Ureter (tissue), 1 donor: ENCODE measurements at places on chromosomes 3 and 15.

DNA sequence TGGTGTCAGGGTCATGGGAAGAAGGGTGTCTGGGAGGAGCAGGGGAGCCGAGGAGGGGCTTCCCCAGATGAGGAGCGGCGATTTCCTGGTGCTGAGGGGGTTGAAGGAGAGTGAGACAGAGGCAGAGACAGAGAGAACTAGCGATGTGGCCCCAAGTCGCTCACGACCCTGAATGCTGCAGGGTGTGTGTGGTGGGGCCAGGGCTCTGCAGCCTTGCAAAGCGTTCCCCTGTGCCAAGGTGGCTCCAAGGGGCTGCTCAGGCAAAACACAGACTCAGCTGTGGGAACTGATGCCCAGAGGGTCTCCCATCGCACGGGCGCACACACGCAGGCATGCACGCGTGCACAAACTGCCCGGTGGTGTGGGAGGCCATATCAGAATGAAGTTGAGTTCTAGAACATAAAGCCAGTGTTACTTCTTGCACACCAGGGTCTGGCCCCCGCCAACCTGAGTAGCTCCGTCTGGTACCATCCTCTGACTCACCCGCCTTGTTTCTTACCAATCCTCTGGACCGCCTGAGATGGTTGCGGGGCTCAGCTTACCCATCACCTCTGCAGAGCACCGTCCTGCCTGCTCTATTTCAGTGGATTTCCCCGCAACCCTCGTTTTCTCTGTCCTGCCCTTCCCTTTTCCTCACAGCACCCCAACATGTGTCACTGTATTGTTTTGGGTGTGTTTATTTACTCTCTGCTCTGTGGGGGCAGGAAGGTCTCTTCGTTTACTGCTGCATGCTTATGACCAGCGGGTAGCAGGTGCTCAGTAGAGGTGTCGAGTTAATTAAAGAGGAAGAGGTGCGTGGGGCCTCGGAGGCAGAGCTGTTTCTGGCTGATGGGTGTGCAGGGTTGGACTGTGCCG, 4.5 kb downstream of the MELTF start:
- DNase-seq, result no peak

GRCh38 chr3:18057471-18058091, 315.1 kb upstream of the TBC1D5 start:
- DNase-seq, result no peak

GRCh38 chr15:44147636-44148035, 47.4 kb downstream of the FRMD5 start:
- no peak for DNase-seq

GRCh38 chr15:77627067-77627466, 5.6 kb downstream of the LINGO1 start:
- no peak for DNase-seq

DNA sequence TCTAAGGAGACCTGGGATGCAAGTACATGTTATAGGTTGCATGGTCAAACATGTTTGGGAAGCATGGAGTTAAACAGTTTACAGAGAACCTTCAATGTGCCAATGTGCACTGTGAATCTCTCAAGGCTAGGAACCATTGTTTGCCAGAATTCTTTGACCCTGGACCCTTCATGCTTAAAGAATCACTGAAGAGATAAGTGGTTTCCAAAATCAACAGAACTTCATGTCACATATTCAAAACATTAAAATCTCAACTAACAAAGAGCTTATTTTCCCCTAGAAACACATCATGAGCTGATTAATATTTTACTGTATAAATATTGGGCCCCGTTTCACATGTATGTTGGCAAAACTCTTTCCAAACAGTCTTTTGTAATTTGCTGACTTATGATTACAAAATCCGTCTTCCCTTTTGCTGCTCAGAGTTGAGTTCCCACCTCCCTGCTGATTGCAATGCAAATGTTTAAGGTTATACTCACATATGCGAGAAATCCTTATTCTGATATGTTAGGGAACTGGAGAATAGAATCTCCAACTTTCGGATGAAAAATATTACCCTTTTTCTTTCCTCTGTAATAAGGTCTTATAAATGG, 380.2 kb downstream of the DIPK2A start:
- DNase-seq, result no peak

DNA sequence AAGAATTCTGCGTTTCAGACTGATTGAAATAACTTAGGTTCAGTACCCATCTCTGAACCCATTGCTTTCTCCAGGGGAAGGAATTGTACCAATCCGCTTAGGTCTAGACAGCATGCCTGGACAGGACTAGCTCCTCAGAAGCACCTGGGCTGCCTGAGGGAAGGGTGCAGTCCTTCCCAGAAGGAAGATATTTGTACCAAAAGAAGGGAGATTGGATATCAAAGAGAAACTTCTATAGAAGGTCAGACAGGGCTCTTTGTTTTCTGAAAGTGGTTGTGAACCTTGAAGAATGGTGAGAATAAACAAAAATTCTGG, 133.8 kb upstream of the LRTM1 start:
- DNase-seq, result no peak

DNA sequence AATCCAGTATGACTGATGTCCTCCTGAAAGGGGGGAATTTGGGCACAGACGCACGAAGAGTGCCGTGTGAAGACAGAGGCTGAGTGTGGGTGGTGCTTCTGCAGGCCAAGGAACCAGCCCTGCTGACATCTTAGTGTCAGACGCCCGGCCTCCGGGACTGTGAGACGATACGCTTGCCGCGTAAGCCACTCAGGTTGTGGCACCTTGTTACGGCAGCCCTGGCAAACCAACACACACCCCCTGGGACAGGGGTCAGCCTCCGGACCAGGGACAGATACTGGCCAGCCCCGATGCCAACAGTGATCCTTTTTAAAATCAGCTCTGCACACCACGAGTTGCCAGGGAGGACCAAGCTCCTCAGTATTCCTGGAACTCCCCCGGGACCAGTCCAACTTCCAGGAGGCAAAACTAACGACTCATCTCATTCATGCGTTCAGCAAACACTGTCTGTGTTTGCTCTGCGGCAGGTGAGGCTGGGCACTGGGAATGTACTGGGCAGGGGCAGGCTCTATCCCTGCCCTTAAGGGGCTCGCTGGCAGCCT, 21.2 kb upstream of the PIGZ start:
- no peak for DNase-seq

DNA sequence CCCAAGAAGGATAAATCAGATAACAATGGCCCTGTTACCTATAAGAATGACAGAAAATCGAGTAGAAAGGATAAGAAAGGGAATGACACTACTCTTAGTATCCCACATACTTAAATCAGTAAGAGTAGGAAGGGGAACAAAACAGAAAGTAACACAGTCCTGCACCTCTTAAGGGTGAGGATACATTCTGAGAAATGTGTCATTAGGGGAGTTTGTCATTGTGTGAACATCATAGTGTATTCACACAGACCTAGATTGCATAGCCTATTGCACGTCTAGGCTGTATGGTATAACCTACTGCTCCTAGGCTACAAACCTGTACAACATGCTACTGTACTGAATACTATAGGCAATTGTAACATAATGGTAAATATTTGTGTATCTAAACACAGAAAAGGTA, 142.6 kb downstream of the PLCH1 start:
- DNase-seq, result no peak

GRCh38 chr3:99498550-99499234, 139.7 kb upstream of the COL8A1 start:
- no peak for DNase-seq

DNA sequence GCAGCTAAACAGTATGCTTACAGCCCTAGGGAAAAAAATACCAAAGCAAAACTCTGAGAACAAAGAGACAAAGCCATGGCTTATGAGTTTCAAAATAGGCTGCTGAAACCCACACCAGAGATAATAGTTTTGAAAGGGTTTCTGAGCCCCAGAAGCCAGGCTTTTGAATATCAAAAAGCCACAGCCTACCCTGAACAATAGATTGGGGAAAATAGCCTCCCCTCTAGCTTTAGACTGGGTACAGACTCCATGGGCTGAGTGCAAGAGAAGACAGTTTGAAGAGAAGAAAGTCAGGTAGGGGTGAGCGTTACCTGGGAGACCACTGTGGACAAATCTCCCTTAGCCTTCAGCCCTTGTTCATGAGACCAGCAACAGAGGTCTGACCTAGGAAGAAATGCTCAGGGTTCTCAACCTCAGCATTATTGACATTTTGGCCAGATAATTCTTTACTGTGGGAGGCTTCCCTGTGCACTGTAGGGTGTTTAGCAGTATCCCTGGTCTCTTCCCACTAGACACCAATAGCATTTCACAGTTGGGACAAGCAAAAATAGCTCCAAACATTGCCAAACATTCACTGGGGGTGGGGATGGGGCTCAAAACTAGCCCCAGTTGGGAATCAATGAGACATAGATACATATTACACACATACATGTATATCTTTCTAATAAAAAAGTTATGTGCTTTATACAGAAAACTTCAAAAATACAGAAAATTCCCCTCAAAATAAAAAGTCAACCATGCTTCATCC, 11.6 kb upstream of the TAFA4 start:
- DNase-seq, result no peak

- DNase-seq, result no peak
Observed at GRCh38 chr15:47213883-47214282, 503.4 kb upstream of the SEMA6D start.

DNA sequence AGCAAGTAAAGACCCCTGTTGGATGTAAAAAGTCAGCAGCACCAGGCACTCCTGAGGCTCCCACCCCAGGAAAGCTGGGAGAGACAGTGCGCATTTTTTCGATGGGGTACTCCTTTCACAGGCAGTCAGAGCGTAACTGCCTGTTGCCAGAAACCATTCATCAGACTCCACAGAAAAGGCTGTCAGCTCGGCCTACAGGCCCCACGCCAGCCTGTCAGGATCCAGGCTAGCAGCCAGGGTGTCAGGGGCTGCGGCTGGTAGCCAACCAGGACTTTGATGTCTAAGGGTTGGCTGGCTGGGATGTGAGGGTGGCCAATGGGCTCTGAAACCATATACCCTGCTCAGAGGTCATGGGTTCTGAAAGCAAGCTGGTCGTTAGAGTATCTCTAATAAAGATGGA, 164.5 kb downstream of the WNT5A start:
- DNase-seq, result no peak

GRCh38 chr3:94356581-94356980, 293.7 kb downstream of the NSUN3 start:
- no peak for DNase-seq

- DNase-seq, result no peak
Observed at GRCh38 chr15:58597943-58598828, 151.3 kb downstream of the ADAM10 start.

DNA sequence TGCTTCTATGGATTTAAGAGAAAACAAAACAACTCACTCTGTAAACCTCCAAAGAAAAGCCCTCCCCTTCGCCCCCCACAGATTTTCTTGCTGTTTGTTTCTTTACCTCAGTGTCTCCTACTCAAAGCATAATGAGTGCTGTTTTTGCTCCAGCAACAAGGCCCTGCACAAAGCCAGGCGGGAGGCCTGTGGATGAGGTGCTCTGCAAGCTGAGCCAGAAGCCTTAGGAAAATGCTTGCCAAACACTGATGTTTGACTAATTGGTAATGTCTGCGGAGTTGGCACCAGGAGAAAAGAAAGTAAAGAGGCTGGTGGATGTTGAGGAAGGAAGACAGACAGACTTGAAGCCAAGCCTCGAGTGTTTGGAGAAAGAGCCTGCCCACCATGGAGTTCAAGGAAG, 99.7 kb downstream of the RARB start:
- DNase-seq, result no peak

DNA sequence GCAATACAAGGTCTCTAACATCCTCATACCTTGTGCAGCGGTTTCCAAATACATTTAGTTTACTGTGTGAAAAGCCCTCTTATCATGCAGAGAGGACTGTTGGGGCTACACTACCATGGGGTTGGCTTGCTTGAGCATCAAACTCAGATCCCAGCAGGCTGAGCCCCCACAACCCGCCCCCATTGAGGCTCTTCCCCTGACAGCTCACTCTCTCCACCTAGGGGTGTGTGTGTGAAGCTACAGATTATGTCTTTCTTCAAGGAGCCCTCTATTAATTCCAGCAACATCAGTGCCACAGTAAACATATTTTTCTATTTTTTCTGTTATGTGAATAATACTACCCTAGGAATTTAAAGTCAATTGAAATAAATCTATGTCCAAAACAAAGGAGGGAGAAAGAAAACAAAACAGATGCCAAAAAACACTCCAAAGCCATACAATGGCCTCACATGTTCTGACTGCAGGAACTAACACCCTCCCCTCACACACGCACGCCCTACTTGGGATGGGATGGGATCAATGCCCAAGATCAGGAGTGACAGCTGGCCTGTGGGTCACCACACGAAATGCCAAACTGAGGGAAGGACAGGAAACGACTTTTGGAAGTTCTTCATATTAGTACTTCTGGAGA, 14.7 kb downstream of the TM4SF4 start:
- no peak for DNase-seq

GRCh38 chr15:26771578-26772153, 1.2 kb downstream of the GABRB3 start:
- no peak for DNase-seq

DNA sequence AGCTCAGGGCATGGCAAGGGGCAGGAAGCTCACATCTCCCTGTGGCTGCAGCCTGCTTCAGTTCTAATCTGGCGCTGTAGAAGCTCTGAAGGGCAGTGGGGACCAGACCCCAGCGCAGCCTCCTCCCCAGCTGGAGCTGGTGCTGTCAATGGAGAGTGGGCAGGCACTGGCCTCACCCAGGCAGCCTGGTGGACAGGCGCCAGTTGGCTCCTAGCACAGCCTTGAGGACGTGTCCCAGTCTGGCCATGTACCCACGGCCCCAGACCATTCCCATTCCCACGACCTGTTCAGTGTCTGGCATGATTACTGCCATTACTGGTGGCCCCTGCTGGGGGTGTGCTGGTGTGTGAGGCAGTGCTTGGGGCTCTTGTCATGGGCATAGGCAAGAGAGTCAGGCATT, 16.3 kb downstream of the TYRO3 start:
- DNase-seq, result no peak

DNA sequence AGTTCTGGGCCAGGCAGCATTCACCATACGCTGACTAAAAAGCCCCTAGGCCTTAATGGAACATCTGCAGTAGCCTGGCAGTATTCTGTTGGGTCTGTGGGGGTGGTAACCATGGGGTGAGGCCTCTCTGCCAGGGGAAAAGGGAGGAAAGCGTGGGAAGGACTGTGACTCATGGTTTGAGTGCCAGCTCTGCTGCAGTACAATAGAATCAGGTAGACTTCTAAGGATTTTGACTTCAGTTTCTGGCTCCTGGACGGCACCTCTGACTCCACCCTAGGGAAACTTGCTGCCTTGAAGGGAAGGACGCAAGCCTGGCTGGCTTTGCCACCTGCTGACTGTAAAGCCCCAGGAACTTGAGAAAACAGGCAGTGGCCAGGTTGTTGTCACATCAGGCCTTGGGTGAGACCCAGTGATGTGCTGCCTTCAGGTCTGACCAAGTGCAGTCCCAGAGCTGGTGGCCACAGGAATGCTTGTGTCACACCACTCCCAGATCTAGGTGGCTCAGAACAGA, 148.6 kb downstream of the SUCNR1 start:
- DNase-seq, result no peak

DNA sequence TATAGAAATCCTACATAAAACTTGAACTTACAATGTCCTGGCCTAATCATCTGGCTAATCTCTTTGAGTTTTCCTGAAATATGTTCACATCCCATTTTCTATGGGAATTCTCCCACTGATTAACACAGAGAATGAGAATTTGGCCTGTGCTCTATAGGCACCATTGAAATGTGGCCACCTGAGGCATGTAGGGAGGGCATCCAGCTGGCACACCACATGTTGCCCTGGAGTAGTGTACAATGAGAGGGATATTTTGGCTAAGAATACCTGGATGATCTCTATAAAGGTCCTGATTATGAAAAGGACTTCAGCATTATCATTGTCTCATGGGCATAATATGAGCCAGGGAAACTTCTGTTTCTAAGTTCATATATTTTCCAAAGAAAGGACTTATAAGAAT, 324.0 kb downstream of the ZBTB20 start:
- no peak for DNase-seq

- DNase-seq, result no peak
Observed at GRCh38 chr3:43907508-43907858, 216.7 kb downstream of the ABHD5 start.
